IMR-90 (cell line): ENCODE measurements at places on chromosomes 2 and 18.

DNA sequence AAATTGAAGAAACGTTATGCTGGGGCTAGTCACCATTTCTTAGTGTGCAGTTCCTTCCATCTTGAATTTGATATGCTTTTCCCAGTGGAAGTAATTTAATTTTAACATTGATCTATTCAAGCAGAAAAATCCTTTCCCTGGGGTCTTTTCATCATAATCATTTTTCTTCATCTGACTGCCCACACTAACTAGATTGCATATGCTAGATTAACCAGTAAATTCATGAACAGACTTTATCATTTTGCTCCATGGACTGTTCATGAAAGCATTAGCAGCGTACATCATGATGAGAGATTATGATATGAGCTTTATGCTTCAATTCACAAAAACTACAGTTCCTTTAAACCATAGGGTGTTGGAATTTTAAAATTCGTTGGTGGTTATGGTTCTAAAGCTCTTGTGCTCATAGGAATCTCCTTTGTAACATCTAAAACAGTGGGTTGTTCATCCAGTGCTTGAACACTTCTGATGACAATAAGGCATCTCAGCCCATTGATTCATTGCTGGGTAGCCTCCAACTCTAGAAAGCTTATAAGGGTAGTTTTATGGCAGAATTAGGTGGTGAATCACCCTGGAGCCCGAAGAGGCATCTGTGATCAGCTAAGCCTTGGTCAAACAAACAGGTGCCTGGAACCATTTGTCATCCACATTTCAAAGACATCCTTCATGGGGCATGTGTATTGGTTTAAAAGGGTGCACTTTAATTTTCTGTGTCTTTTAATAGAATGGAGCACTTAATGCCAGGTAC, 77.2 kb upstream of the NDUFV2 start:
- DNase-seq = peak; percentile 81

GRCh38 chr2:42931818-42932195, 139.4 kb upstream of the HAAO start:
- DNase-seq = peak; percentile 28

- no peak for DNase-seq
Measured at GRCh38 chr2:199455210-199455544, 2.6 kb downstream of the SATB2 start.

DNA sequence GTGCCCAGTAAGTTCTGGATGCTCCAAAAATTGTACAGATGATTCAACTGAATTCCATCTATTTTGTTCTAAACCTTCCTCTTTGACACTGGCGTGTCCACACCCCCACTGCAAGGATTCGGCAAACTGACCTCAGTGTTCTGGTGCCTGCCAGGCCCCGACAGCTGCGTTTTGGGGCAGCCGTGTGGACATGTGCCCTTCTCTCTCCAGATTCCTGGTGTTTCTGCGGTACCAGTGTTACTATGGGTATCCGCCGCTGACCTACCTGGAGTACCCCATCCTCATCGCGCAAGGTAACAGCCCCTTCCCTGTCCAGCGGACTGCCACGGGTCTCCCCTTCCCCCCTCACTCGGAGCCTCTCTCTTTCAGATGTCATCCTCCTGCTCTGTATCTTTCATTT, 5.0 kb downstream of the SLC66A3 start:
- DNase-seq = no peak

DNA sequence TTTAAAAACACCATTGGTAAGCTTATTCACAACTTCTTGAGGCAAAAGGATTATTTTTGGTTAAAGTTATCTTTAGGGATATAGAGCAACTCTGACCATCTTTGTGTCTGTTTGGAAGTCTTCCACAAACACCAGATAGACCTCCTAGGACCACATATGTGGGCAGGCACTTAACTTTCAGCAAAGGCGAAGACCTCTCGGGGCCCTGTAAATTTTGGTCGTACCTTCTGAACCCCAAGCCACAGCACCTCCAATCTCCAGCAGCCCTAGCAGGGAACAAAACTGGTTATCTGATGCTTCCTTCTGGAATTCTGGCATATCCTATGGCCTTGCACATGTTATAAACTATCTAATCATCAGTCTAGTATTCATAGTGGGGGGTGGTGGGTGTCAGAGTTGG, 114.8 kb downstream of the MBD5 start:
- peak; percentile 12 for DNase-seq

GRCh38 chr2:203719456-203720410, 13.3 kb downstream of the CD28 start:
- DNase-seq = no peak

DNA sequence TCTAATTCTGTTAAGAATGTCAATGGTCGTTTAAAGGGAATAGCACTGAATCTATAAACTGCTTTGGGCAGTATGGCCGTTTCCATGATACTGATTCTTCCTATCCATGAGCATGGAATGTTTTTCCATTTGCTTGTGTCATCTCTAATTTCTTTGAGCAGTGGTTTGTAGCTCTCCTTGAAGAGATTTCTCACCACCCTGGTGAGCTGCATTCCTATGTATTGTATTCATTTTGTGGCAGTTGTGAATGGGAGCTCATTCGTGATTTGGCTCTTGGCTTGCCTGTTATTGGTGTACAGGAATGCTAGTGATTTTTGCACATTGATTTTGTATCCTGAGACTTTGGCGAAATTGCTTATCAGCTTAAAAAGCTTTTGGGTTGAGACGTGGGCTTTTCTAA, 38.3 kb upstream of the WDR75 start:
- DNase-seq = peak; percentile 66

- DNase-seq = peak; percentile 34
Measured at GRCh38 chr2:192265751-192266150, 71.0 kb upstream of the TMEFF2 start.

GRCh38 chr2:223086370-223086981, 34.5 kb downstream of the KCNE4 start:
- no peak for DNase-seq
